Heart right ventricle (tissue), 16 donors: ENCODE measurements at places on chromosomes 7 and 10. TPM values are rescaled to one million over a fixed set of nuclear protein-coding genes. Genes with fewer than 3 reads are reported as not detected.
A peak's percentile ranks its signal among the peaks of the same experiment; 100 is the strongest.

Gene DNAJC12
- total RNA-seq = 3.5 TPM

Gene ANKRD1
- 7,591 TPM for total RNA-seq

Gene TRIM24
- 19.6 TPM for total RNA-seq

Gene DAGLB
- 5.8 TPM for total RNA-seq

- H3K27ac ChIP-seq = no peak overlapping the region
- H3K4me1 ChIP-seq = peaks cover 8% of the 10 kb centered on the region
- no peak for DNase-seq
- no peak overlapping the region for H3K4me3 ChIP-seq
- H3K36me3 ChIP-seq = no peaks in the 10 kb centered on the region
These were observed 24.5 kb upstream of the MSRB2 start for GRCh38 chr10:23070913-23071218.

DNA sequence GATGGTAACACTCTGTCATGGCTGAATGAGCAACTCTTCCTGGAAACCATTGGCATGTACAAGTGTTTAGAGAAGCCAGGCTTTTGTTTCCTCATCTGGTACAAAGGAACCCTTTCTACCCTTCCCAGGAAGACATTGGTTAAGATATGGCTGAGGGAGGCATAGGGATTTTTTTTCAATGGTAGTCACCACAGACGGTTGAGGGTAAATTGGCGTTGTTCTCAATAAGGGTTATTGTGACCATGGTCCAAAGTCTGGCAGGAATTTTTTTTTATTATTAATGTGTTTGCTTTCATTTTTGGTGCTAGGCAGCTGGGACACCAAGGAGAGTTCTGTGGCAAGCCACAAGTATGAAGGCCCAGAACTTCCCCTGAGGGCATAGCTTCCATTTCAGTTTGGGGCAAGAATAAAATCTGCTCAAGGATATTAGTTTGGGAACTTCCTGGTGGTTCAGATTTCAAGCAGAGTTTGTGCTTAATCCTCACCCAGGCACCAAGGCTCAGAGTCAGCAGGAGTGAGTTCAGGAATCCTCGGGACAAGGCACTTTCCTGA is at the start of gene PLEKHS1:
Gene PLEKHS1, plus strand, starts transcription at position 502 of the 552 bp plus-strand sequence. CDS start 3,596 bp downstream, outside the sequence.
- H3K27me3 ChIP-seq = peaks cover 20% of the 10 kb centered on the region
- H3K4me3 ChIP-seq = no peak within 1 kb of the TSS
- H3K27ac ChIP-seq = no peak within 1 kb of the TSS
- no peaks in the 10 kb centered on the region for H3K36me3 ChIP-seq

DNA sequence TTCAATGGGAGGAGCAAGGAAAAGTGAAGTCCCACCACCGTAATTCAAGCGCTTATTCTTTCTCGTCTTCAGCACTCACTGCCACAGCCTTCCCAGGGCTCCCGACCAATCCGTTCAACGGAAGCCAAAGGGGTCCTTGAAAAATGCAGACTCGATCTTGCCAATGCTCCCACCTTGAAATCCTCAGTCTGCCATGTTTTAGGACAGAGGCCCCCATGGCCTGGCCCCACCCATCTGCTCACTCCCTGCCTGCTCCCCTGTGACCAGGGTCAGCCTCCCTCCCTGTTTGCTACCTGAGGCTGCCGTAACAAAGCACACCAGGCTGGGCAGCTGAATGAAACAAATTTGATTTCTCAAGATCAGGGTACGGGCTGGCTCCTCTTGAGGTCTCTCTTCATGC is 3.0 kb upstream of the DNAAF5 start:
- H3K4me3 ChIP-seq = no peak overlapping the region
- H3K27me3 ChIP-seq = no peaks in the 10 kb centered on the region
- no peak overlapping the region for H3K27ac ChIP-seq
- no peaks in the 10 kb centered on the region for H3K36me3 ChIP-seq
- no peak for DNase-seq

Gene CCNY
- total RNA-seq = 95.1 TPM

DNA sequence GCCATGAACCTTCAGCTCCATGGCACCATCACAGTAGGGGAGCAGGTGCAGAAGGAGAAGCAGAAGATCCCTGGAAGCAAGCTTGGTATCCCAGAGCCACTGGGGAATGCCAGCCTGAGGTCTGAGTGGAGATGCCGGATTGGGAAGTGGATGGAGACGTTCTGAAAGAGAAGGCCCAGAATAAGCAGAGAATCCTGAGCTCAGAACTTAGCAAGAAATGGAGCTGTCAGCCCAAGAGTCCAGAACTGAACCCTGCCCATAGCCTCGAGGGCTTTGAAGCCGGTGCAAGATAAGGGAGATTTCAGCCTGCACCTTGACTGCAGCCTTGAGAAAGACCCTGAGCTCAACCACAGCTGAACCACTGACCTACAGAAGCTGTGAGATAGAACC is 13.9 kb upstream of the GDF10 start:
- no peak for DNase-seq
- H3K4me1 ChIP-seq = peaks cover 7% of the 10 kb centered on the region
- H3K36me3 ChIP-seq = no peaks in the 10 kb centered on the region
- no peak overlapping the region for H3K4me3 ChIP-seq
- no peaks in the 10 kb centered on the region for H3K27me3 ChIP-seq
- no peak overlapping the region for H3K27ac ChIP-seq

Gene MYL10
- total RNA-seq = not detected

DNA sequence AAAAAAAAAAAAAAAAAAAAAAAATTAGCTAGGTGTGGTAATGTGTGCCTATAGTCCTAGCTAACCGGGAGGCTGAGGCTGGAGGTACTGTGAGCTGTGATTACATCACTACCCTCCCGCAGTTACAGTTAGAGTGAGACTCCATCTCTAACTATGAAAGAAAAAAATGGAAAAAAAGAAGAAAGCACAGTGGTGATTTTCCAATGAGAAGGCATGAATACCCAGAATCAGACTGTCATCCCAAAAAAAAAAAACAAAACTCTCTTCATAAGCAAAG is 269.9 kb upstream of the MKLN1 start:
- no peaks in the 10 kb centered on the region for H3K36me3 ChIP-seq
- H3K4me1 ChIP-seq = peaks cover 21% of the 10 kb centered on the region
- DNase-seq = no peak
- peak overlapping the region; percentile 81 for H3K27ac ChIP-seq

DNA sequence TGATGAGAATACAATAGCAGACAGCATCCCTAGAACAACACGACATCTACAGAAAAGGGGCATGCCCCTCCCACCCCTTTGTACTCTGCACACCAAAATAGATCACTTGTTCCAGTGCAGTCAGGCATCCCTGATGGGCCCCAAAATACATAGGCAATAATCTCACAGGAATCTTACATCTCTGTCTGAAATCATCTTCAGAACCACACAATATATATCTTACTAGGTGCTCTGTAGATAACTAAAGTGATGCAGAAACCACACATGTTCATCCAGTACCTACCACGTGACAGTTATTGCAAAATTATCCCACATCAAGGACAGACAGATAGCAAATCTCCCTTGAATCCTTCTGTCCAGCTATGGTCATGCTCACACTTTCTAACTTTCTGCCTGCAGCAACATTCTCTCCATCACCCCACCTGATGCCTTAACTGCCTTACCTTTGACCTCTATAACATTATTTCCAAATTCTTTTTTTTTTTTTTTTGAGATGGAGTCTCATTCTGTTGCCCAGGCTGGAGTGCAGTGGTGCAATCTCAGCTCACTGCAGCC is 30.7 kb downstream of the ST8SIA6 start:
- no peak for DNase-seq
- H3K27me3 ChIP-seq = no peaks in the 10 kb centered on the region
- H3K36me3 ChIP-seq = no peaks in the 10 kb centered on the region
- no peak overlapping the region for H3K4me3 ChIP-seq
- H3K27ac ChIP-seq = no peak overlapping the region
